ENCODE measurements at places on chromosomes 7 and 10.

DNA sequence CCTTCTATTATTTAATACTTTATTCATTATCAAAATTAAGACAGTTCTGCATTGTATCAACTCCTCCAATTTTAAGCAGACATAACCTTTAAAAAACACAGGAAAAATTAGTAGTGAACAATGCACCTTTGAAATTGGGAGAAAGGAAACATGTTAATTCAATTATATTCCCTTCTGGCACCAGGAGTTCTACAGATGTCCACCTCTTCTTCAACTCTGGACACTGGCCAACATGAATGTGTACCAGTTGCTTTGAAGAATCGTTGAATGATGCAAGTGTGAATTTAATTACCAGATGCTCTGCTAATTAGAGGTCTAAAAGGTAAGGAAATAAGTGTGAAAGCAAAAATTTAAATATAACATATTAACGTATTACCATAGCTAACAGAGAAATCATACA, 206.7 kb upstream of the IGFBP3 start:
- ATAC-seq, result no peak

DNA sequence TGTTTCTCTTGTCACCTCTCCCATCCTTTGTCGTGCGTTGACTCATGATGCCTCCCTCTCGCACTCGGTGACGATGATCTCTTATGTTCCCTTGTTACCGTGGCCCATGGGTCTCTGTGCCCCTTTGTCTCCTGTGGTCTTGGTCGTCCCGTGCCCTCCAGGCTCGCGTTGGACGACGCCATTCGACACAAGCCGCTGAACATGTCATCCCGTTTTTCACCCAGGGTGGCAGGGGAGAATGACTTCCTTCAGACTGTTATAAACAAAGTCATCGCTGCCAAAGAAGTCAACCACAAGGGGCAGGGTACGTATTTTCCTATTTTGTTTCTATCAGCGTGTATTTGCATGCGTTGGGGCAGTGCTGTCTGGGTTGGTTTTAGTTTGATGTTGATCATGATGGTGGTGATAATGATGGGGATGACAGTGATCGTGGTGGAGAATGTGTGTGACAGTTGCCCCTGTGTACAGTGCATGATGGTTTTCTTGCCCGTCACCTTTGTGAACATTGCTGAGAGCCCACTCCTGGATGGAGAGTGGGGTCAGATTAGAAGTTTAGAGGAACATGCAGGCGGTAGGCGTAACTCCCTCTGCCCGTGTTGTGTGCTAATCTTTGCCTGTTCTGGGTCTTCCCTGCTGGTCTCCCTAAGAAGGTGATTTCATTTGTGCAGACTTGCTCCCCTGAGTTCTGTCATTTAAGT, 107.0 kb downstream of the DOCK1 start:
- ATAC-seq, result no peak

DNA sequence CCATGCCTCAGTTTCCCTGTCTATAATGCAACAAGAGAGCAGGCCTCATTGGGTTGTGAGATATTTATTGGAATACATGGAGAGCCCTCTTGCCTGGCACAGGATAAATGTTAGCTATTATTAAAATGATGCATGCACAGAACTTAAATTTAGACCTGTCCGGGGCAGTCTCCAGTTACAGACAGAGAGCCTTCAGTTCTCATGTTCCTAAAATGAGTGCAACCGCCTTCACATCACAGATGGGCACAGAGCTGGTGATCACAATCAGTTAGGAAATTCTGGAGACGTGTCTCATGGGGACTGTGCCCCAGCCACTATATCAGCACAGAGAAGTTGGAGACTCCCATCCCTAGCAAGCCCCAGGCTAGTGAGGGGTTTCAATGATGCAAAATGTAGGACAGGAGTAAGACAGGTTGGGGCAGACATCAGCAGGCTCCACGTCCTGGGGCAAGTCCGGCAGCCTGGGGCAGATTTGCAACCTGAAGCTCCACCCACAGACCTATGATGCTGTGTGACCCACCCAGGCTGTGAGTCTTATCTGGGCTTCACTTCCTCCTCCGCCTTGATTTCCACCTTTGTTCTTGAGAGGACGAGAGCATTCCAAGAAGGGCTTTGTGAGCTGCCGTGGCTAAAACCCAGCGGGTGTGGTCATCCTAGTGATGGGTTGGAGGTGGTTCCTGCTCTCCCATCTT, 49.4 kb downstream of the CXCL12 start:
- no peak for ATAC-seq

DNA sequence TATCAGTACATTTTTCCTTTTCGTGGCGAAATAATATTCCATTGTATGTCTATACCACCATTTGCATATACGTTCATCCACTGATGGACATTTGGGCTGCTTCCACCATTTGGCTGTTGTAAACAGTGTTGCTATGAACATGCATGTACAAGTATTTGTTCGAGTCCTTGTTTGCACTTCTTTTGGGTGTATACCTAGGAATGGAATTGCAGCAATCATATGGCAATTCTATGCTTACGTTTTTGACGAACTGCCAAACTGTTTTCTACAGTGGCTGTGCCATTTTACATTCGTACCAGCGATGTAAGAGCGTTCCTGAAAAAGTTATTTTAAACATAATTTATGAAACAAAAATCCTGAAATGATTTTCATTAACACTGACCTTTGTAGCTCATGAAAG, 79.5 kb downstream of the HIPK2 start:
- no peak for ATAC-seq

GRCh38 chr10:60006062-60006461, 99.7 kb upstream of the CCDC6 start:
- ATAC-seq, result no peak

DNA sequence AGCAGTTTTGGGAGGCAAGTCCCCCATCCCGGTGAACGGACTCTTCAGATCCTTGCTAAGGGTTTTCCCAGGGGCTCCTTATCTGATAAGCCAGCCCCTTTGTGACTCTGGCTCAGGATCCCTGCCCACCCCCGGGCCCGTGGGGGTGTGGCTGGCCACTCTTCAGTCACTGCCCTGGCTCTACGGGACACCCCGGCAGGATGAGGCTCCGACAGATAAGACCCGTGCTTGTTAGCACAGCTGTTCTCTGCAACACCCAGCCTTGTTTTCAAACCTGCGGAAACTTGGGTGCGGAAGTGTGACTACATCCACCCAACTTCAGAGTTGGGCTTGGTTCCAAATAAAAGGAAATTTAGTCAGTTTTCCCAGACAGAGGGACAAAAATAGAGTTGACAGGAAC, 66.7 kb upstream of the PODXL start:
- ATAC-seq, result no peak

GRCh38 chr7:84664626-84665025, 470.0 kb upstream of the SEMA3A start:
- no peak for ATAC-seq

GRCh38 chr10:86217371-86218080, 149.1 kb downstream of the GRID1 start:
- no peak for ATAC-seq

DNA sequence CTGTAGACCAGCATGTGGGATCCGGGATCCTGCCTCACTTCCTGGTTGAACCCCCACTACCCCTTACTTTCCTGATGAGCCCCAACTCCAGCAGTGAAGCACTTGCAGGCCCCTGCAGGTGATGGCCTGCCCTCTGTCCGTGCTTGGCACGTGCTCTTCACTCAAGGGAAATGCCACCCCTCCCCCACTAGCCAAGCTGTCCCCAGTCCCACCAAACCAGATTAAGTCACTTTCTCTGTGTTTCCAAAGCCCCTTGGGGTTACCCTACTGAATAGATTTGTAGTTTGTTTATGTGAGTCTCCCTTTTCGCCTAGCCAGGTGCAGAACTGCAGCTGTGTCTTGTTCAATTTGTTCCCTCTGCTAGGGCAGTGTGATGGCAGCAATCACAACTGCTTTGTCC, 121.7 kb downstream of the WDFY4 start:
- ATAC-seq, result no peak

DNA sequence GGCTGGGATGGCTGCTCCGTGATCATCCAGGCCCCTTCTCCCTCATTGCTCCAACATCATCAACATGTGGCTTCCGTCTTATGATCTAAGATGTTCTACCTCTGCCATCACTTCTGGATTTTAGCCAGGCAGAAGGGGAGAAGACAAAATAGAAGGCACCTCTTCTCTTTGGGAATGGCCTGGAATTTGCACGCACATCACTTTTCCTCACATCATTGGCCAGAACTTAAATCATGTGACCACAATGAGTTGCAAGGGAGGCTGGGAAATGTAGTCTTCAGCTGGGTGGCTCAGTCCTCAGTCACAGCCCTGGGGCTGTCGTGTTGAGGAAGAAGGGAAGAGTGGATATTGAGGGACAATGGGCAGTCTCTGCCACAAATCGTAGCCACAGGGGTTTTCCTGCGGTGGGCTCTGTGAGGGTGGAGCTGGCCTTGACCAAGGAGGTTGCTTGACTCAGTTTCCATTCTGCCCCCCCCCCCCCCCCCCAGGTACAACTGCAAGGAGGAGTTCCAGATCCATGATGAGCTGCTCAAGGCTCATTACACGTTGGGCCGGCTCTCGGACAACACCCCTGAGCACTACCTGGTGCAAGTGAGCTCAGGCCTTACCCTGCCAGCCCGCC, 50.3 kb downstream of the PALD1 start:
- ATAC-seq, result peak; percentile 89

DNA sequence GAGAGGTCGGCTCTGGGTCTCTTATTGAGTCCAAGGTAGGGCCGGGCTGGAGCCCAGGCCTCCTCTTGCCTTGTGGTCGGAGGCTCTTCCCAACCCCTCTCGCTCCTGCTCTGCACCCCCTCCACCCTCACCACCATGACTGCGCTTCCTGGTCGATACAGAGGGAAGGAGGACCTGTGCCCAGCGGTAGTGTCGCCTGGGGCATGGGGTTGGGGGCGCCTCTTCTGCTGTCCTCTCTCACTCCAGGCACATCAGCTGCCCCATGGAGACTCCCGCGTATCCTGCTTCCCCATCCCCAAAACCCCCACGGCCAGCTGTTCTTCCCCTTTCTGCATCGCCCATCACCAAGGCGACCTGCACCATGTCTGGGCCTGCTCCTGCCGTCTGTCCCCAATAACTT, 44.4 kb downstream of the TMEM270 start:
- no peak for ATAC-seq

DNA sequence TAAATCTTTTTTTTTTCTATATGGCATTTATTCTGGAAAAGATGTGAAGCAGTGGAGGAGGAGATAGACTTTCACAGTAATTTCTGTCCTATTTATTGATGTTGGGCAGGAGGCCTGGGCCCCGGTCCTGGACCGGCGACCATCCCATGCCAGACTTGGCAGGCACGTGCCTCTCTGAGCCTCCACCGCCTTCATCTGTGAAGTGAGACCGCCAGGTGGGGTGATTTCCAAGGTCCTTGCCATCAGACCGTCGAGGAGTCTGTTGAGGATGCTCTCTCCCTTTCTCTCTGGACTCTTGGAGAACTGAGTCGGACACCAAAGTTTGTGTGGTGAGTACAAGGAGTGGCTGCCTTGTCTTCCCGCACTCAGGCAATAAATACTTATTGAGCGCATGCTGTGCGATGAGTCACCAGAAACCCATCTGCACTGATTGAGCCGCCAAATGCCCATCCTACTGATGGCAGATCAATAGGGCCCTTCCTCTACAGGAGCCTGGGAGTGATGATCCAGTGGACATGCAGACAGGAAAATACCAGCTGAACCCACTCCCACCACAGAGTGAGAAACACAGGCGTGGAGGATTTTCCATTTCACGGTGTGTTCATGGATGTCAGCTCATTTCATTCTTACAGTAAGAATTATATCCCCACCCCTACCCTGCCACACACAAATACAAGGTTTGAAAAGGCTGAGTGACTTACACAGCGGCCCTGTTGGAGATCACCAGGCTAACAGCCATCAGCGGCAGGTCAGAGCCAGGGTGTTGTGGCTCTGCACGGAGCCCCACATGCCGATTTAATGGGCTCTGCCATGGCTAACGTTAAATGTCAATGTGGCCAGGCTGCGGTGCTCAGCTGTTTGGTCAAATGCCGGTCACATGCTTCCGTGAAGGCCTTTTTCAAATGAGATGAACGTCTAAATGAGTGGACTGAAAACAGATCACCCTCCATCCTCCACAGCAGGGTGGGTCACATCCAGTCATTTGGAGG, 11.5 kb upstream of the PRKAG2 start:
- ATAC-seq, result no peak

DNA sequence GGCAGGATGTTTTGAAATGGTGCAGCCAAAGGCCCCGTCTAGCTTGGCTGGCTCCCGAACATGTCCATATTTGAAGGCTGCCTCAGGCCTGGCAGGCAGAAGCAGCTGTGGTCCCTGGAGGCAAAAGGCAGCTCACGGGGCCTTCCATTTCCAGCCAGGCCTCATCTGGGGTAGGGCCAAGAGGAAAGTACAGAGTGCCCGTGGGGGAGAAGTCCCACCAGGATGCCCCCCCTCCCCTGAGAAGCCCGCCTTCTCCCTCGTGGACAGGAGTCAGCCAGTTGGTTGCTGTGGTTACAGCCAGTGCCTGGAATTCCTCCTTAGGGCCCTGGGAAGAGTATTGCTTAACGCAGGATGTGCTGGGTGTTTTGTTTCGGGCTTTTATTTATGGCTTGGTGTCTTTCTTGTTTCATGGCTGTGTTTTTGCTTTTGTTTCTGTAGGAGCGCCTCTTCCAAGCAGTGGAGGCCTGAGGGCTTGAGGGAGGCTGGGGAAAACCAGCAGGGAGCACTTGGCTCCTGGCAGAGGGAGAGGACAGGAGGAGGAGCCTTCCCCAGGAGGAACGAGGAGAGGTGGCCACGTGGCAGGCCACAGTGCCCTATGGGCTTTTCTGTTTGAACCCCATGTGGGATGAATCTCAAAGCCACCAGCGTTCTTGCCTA, 45.4 kb downstream of the CHST3 start:
- ATAC-seq, result peak; percentile 89

- no peak for ATAC-seq
Observed at GRCh38 chr10:62826273-62826672, 10.1 kb upstream of the EGR2 start.

GRCh38 chr7:127486654-127487053, 94.1 kb upstream of the ZNF800 start:
- ATAC-seq, result no peak

All from motor neuron (in vitro differentiated cells).